ENCODE measurements at places on chromosomes 7 and 10.
A peak's percentile ranks its signal among the peaks of the same experiment; 100 is the strongest.

DNA sequence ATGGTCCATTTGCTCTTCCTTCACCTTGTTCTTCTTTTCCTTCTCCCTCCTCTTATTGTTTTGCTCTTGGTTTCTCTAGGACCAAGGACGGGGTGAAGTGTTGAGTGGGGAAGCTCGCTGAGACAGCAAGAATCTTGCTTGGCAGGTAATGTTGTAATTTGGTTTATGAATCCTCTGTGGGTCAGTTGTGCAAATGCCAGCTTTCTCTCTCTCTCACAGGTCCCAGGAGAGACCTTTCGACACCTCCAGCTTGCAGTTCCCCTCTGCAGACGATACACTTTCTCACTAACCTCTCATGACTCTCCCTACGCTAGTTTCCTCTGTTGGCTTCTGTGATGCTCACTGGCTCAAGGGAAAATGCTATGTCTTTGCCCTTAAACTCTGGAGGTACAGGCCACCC, 77.0 kb downstream of the FRMD4A start:
- no peak for DNase-seq

DNA sequence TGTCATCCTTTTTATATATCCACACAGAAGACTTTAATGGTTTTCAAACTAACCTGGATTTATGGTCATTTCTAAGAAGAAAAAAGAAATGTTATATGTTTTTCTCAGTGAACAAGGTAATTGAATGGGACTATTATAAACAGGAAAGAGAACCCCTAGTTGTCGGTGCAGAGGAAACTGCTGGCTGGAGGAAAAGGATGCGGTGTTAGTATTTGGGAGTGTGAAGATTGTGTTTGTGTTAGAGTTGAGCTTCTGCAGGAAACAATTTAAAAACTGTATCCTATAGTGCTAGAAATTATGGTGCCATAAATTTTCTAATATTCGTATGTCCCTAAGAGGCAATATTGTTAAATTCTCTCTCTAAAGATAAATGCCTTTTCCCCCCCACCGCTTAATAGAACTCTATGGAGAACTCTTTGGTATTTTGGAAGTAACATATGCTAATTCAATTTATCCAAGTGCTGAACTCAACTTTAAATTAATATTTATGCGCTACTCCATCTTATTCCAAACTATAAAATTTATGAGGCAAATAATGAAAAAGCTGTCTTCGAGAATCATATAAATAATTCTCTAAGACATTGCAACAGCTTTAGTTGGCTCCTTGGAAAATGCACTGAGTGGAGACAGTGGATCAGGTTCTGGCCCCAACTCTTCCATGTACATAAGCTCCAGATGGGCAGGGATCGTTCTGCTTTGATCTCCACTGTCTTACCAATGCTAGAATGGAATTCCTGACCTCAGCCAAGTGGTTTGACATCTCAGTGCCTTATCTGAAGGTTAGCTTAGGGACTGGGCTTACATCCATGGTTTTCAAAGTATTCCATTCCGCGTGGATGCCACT, 5.6 kb downstream of the BZW2 start:
- no peak for DNase-seq

- no peak for DNase-seq
Observed at GRCh38 chr7:46072722-46073121, 151.7 kb upstream of the IGFBP3 start.

GRCh38 chr10:113681533-113682470, 2.1 kb downstream of the CASP7 start:
- no peak for DNase-seq

DNA sequence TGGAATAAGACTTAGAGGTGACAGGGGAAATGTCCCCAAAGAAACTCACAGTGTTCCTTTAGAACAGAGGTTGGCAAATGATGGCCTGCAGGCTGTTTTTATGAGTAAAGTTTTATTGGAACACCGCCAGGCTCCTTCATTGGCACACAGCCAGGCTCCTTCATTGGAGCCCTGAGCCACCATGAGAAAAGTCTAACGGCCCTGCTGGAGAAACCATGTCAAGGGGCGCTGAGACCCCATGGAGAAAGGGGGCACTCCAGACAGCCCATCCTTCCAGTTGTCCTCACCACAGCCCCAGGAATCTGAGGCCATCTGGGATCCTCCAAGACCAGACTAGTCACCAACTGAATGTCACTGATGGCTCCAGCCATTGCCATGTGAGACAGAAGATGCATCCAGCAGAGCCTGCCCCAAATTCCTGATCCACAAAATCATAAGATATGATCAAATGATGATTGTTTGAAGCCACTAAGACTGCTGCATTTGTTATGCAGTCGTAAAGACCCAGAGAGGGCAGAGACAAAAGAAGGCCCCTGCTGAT, 88.2 kb upstream of the GPR26 start:
- DNase-seq: no peak

DNA sequence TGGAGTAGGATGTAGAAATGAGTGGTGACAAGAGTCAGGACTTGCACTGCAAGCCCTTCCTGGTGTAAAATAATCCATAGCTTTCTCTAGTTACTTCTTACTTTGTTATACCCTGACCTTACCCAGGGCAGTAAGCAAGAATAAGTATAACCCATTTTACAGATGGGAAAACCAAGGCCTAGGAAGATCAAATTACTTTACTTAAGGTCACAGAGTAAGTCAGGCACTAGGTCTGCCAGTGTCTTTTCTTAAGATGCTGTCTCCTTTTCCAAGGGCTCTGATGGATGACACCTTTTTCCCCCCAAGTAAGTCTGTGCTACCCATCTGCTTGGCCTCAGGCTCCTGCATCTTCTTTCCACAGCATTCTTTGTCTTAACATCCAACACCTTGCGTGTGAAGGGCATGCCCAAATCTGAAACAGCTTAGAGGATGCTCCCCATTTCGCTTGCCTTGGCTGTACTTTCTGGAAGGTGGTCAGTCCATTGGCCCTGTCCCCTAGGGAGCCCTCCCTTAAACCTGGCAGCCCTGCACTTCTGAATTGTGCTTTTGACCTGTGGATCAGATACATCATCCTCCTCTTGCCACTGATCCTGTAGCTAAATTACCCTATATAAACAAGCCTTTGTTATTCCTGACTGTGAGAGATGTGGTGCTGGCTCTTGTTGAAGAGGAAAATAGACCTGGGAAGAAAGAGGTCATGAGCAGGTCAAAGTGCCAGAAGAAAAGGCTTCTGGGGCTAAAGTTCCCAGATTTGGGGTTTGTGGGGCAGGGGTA, 168.6 kb downstream of the LRMDA start:
- no peak for DNase-seq

- DNase-seq: peak; percentile 16
Observed at GRCh38 chr7:100516135-100516812, 22.7 kb upstream of the AGFG2 start.

DNA sequence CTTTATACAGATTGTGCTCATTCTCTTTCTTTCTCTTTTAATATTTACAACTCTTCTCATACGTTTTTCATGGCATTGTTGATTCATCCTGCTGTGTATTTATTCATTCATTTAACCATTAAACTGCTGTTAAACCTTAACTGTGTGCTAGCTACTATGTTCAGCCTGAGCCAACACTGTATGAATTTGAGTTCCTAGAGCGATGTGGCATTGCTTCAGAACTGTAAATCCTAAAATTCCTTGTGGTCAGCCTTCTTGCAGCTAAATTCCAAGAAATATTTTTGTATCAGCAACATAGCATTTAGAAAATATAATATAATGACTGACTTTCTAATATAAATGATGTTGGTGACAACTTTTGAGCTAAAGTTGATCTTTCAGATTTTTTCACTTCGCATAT, 184.7 kb upstream of the FZD1 start:
- no peak for DNase-seq

- DNase-seq: no peak
Observed at GRCh38 chr7:4734587-4735345, 40.7 kb upstream of the AP5Z1 start.

DNA sequence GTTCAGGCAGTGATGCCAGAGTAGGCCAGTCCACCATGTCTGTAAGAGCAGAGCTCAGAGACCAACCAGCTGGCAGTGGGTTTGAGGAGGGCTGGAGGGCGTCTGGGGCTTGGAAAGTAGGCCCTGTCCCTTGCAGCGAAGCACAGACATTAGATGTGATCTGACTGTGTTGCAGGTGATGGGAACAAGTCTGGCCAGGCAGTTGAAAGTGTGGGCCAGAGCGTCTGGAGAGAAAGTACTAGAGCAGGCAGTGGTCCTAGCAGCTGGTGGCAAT, 53.3 kb downstream of the CHN2 start:
- DNase-seq: no peak

- DNase-seq: no peak
Observed at GRCh38 chr7:74280985-74281384, 8.2 kb upstream of the CLIP2 start.

GRCh38 chr10:74307061-74307651, 156.1 kb downstream of the ADK start:
- DNase-seq: no peak

DNA sequence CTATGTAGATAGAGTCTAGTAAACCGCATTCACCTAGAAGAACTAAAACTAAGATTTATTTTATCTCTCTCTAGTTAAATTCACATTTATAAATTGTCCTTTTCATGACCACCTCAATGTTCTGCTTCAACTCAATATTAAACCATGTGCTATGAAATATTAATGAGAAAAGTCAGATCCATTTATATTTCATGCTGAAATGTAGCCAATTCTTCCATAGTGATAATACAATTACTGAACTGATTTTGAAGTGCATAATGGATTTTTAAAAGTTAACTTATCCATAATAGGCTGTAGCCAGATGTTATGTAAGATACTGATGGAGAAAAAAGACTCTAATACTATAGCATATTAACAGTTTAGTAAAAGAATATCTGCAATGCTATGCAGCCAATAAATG, 479.7 kb upstream of the PCDH15 start:
- DNase-seq: no peak

DNA sequence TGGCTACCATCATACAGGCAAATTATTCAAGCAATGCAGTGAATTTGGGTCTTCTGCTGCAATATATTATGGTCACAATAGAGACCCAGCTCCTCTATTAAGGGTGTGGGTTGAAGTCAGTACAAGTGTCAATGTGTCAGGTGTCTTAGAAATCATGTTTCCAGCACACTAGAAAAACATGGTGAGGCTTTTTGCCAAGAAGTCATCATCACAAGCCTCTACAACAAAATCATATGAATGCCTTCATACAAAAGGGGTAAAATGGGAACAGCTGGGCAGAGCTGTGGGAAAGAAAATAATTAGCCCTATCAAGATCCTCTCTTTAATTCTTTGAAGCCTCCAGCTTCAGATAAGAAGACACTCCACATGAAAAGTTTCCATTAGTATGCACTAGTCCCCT, 37.2 kb downstream of the FAM13C start:
- no peak for DNase-seq

DNA sequence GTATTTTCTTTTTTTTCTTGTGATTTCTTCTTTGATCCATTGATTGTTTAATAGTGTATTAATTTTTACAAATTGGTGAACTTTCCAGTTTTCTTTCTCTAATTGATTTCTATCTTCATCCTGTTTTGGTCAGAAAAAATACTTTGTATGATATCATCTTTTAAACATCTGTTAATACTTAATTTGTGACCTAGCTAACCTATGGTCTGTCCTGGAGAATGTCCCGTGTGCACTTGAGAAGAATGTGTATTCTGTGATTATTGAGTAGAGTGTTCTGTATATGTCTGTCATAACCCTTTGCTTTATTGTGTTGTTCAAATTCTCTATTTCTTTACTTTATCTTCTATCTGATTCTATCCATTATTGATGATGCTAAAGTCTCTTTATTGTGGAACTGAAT, 65.8 kb upstream of the ZEB1 start:
- DNase-seq: no peak

GRCh38 chr7:80231707-80232106, 97.1 kb downstream of the GNAI1 start:
- DNase-seq: no peak

- DNase-seq: no peak
Observed at GRCh38 chr10:117186832-117187615, 10.3 kb upstream of the KCNK18 start.

GRCh38 chr10:17255512-17255911, 27.5 kb downstream of the VIM start:
- DNase-seq: no peak

GRCh38 chr7:112398534-112398933, 51.7 kb upstream of the IFRD1 start:
- no peak for DNase-seq

GRCh38 chr10:104084482-104085142, 1.1 kb downstream of the COL17A1 start:
- DNase-seq: no peak

GRCh38 chr7:42453931-42454361, 216.9 kb upstream of the GLI3 start:
- DNase-seq: no peak

DNA sequence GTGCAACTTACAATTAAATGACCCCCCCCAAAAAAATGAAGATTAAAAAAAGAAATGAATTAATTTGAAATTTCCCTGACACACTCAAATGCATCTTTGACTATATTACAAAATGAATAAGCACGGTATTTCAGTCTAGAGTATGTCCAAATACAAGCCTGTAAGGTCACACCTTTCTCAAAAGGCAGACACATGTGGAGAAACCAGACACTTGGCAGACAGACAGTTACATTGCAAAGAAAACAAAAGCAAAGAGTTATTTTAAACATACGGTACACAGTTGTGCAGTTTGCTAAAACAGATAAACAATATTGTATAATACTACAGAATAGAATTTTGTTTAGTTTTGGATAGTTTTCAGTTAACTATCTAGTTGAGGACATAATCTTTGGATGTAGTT, 153.0 kb downstream of the ATE1 start:
- DNase-seq: no peak

DNA sequence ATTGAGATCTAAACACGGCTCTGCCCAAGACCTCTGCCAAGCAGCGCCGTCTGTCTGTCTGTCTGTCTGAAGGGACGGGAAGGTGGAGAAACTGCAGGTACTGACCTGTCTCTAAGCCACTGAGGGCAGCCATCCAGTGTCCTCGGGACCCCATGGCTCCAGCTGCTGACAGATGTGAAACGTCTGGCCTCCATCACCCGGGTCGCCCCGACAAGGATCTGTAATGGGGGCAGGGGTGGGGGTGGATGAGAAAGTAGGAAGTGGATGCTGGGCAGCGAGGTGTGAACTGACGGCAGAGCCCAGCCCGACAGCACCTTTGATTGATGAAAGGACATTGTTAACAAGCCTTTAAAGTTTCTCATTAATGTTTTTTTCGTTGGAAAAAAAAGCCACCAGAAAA, 193.1 kb downstream of the EBF3 start:
- no peak for DNase-seq

- no peak for DNase-seq
Observed at GRCh38 chr7:102434039-102434486, 688 bp downstream of the ORAI2 start.

- DNase-seq: no peak
Observed at GRCh38 chr10:133346413-133346812, 760 bp upstream of the PRAP1 start.

DNA sequence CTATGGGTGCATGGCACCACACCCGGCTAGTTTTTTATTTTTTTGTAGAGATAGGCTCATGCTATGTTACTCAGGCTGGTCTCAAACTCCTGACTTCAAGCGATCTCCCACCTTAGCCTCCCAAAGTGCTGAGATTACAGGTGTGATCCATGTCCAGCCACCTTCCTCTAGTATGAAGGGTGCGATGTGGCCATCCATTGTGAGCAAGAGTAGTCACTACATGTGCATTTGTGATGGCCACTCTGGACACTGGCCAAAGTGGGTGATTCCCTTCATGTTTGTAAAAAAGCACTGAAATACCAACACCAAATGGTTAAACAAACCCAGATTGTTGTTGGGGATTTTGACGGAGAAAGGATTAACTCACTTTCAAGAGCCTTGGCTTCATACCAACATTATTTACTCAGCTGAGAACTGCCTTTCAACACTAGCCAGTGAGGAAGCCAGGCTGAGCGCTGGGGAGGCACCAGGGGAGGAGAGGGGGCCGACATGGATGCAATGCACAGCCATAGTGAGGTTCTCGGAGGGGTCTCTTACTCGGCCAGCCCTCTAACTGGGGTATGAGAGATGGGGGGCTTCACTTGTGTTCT, 198.1 kb upstream of the LYZL2 start:
- no peak for DNase-seq
